Activated naive CD4-positive, alpha-beta T cell treated with anti-CD3 and anti-CD28 coated beads for 36 hours (primary cell): ENCODE measurements at places on chromosomes 5 and 9. TPM values are rescaled to one million over a fixed set of nuclear protein-coding genes. Genes with fewer than 3 reads are reported as not detected.

DNA sequence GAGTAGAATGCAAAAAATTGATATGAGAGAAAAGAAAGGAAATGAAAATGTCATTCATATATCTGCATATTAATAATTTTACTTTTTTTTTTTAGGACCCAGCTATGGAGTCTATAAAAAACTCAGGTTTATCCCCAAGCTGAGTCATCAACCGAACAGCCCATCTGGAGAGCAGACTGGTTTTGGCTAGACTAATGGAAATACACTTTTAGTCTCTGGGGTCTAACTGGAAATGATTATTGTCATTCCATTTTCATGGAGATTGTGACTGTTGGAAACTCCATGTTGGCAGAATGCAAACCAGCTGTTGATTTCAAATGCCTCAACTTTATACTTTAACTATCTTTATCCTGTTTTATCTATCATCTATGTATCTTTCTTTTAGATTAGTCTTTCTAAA is 28.7 kb downstream of the ANXA1 start:
- DNase-seq = no peak
- H3K27ac ChIP-seq = no peak overlapping the region
- no peak overlapping the region for H3K4me3 ChIP-seq
- H3K27me3 ChIP-seq = no peaks in the 10 kb centered on the region
- peaks cover 13% of the 10 kb centered on the region for H3K4me1 ChIP-seq

GRCh38 chr9:96646081-96646991 is 8.8 kb downstream of the PRXL2C start:
- no peak for DNase-seq
- no peak overlapping the region for H3K27ac ChIP-seq
- peaks cover 2% of the 10 kb centered on the region for H3K4me1 ChIP-seq
- peaks cover 8% of the 10 kb centered on the region for H3K36me3 ChIP-seq
- H3K4me3 ChIP-seq = no peak overlapping the region

DNA sequence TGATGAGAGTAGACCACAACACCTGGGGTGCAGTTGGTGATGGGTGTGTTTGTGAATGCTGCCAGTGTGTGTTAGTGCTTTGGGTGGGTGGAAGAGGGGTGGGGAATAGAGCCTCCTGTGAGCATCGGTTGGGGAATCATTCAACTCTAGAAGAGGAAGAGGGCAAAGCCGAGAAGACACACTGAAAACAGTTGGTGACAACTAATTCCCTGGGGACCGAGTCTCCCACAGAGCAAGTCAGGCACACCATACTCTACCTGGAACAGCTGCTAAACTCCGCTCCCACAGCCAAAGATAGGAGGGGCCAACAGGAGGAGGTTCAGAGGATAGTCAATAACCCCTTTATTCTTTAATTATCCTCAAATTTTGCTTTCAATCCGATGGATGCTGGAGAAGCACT is 1.6 kb upstream of the ARHGEF39 start:
- H3K4me1 ChIP-seq = peaks cover 34% of the 10 kb centered on the region
- H3K4me3 ChIP-seq = no peak overlapping the region
- H3K27me3 ChIP-seq = no peaks in the 10 kb centered on the region
- H3K36me3 ChIP-seq = peaks cover 19% of the 10 kb centered on the region
- H3K27ac ChIP-seq = no peak overlapping the region

- H3K36me3 ChIP-seq = no peaks in the 10 kb centered on the region
- no peaks in the 10 kb centered on the region for H3K27me3 ChIP-seq
- H3K27ac ChIP-seq = no peak overlapping the region
Measured at GRCh38 chr9:127637322-127637847, 25.3 kb downstream of the STXBP1 start.

DNA sequence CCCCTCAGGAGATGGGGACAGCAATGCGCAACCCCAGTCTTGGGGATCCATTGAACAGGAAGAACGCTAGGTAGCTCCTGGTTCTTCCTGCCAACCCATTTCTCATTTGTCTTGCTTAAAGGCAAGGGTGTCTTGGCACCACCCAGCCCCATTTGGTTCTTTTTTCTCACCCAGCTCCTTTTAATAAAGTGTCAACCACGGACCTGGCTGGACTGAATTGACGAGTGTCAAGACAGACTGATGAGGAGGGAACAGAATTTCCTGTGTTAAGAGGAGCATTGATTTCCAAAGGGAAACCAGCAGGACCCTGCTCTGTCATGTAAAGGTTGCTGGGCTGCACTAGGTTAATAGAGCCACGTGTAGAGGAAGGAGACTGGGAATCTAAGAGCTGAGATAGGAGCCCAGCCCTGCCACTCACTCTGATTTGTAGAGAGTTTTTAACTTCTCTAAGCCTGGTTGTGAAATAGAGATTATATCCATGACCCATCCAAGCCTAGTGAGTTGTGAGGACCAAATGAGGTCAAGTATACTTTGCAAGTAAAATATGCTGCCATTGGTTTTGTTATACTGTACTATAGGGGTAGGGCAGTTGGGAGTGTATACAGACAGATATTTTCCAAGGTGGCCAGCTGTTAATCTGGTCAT is 33.7 kb downstream of the OSTF1 start:
- H3K36me3 ChIP-seq = peaks cover 48% of the 10 kb centered on the region
- H3K27ac ChIP-seq = no peak overlapping the region
- H3K4me1 ChIP-seq = peaks cover 33% of the 10 kb centered on the region
- H3K27me3 ChIP-seq = no peaks in the 10 kb centered on the region

DNA sequence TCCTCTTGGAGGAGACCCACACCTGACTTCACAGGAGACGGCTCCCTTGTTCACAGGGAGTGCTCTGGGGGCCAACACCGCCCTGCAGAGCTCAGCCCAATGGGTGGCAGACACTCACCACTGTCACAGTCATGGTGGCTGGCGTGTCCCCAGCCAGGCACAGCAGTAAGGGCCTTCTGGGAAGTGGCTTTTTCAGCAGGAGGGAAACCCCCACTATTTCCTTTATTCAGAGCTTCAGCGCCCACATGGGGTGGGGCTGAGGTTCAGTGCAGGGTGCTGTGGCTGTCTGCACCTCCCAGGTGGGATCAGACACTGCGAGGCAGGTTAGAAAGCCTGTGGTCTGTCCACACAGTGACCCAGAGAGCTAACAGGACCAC is 3.6 kb upstream of the SNAPC4 start:
- H3K27ac ChIP-seq = peak overlapping the region; percentile 98
- peaks cover 58% of the 10 kb centered on the region for H3K36me3 ChIP-seq
- peaks cover 72% of the 10 kb centered on the region for H3K4me1 ChIP-seq
- no peaks in the 10 kb centered on the region for H3K27me3 ChIP-seq

DNA sequence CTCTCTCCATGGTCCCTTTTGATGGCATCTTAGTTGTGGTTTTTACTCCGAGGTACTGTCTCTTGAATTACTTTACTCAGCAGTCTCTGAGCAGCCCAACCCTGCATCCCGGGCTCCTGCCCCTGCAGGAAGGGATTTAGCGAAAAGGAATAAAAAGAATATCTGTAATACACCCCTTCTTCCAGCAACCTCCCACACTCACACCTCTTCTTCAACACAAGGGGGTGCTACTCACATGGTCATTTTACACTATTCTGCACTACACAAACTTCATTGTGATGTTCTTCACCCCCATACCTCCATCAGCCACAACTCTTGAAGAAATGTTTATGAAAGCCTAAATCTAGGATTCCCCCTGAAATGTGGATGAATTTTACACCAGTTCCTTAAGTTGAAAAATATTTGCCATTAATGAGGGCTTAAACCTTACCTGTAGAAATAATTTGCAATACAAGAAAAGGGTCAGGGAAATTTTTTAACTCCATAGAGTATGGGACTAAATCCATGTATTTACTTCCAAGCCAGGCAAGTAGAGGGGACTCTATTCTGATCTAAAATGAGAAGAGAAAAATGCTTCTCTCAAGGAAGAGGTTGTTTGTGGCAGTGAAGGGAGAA is 26.0 kb downstream of the TPD52L3 start:
- H3K36me3 ChIP-seq = no peaks in the 10 kb centered on the region
- H3K27ac ChIP-seq = no peak overlapping the region
- peaks cover 5% of the 10 kb centered on the region for H3K27me3 ChIP-seq
- H3K4me3 ChIP-seq = no peak overlapping the region

DNA sequence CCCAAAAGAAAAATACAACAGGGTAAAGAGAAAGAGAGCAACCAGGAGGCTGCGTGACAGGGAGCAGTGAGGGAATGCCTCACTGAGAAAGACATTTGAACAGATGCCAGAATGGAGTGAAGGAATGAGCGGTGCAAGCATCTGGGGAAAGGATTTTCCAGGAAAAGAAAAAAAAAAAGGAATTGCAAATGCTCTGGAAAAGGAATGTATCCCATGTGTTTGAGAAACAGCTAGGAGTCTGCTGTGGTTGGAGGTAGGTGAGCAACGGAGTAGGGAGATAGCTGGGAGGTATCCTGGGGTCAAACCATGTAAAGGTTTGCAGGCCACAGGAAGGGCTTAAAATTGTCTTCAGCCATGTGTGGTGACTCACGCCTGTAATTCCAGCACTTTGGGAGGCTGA is 23.6 kb upstream of the CEMIP2 start:
- H3K27me3 ChIP-seq = no peaks in the 10 kb centered on the region
- peaks cover 53% of the 10 kb centered on the region for H3K4me1 ChIP-seq
- H3K27ac ChIP-seq = peak overlapping the region; percentile 43
- H3K4me3 ChIP-seq = no peak overlapping the region
- no peak for DNase-seq
- no peaks in the 10 kb centered on the region for H3K36me3 ChIP-seq

- H3K27me3 ChIP-seq = no peaks in the 10 kb centered on the region
- H3K27ac ChIP-seq = no peak overlapping the region
- no peaks in the 10 kb centered on the region for H3K36me3 ChIP-seq
- H3K4me3 ChIP-seq = no peak overlapping the region
- no peaks in the 10 kb centered on the region for H3K4me1 ChIP-seq
- DNase-seq = no peak
Measured at GRCh38 chr9:108188976-108189375, 666.8 kb downstream of the ACTL7B start.

- no peaks in the 10 kb centered on the region for H3K27me3 ChIP-seq
- no peak for DNase-seq
- peak overlapping the region; percentile 96 for H3K4me3 ChIP-seq
- H3K4me1 ChIP-seq = peaks cover 36% of the 10 kb centered on the region
Measured at GRCh38 chr9:89309166-89309565, 1.8 kb upstream of the CKS2 start.

- H3K27me3 ChIP-seq = peaks cover 1% of the 10 kb centered on the region
- no peaks in the 10 kb centered on the region for H3K36me3 ChIP-seq
- no peak overlapping the region for H3K4me3 ChIP-seq
- no peak for DNase-seq
Measured at GRCh38 chr5:18764161-18764560, 1129.9 kb downstream of the TAF11L14 start.

- H3K4me3 ChIP-seq = no peak overlapping the region
- no peaks in the 10 kb centered on the region for H3K4me1 ChIP-seq
- no peaks in the 10 kb centered on the region for H3K27me3 ChIP-seq
- no peak for DNase-seq
Measured at GRCh38 chr9:5099466-5099865, 86.0 kb downstream of the INSL6 start.

DNA sequence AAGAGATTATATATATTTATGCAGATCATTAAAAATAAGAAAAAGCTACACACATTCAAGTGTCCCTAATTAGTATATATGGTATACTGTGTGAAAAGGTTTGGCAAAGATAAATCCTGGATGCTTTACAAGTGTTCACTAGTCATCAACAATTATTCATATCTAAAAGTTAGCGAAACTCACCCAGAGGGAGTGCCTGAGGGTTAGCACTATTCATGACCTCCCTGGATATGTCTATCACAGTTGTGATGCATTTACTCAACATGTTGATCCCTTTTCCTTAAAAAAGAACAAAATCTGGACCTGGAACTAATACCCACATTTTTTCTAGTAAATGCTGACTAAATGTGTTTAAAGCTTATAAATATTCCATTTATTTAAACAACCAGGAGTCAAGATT is 273.0 kb upstream of the SMC2 start:
- H3K36me3 ChIP-seq = no peaks in the 10 kb centered on the region
- H3K4me1 ChIP-seq = no peaks in the 10 kb centered on the region
- H3K27ac ChIP-seq = no peak overlapping the region

- no peaks in the 10 kb centered on the region for H3K36me3 ChIP-seq
- peak; percentile 93 for DNase-seq
- peak overlapping the region; percentile 85 for H3K27ac ChIP-seq
- peak overlapping the region; percentile 50 for H3K4me3 ChIP-seq
- H3K27me3 ChIP-seq = no peaks in the 10 kb centered on the region
Measured at GRCh38 chr9:89701221-89701798, 96.5 kb downstream of the GADD45G start.

GRCh38 chr9:36461323-36461722 is 61.3 kb upstream of the RNF38 start:
- H3K36me3 ChIP-seq = peaks cover 7% of the 10 kb centered on the region
- no peak overlapping the region for H3K27ac ChIP-seq
- H3K27me3 ChIP-seq = no peaks in the 10 kb centered on the region
- H3K4me1 ChIP-seq = peaks cover 46% of the 10 kb centered on the region
- H3K4me3 ChIP-seq = no peak overlapping the region

GRCh38 chr9:136578915-136579649 is 33.2 kb upstream of the NOTCH1 start:
- no peak overlapping the region for H3K4me3 ChIP-seq
- no peaks in the 10 kb centered on the region for H3K27me3 ChIP-seq
- H3K27ac ChIP-seq = no peak overlapping the region
- peak; percentile 70 for DNase-seq
- no peaks in the 10 kb centered on the region for H3K36me3 ChIP-seq

DNA sequence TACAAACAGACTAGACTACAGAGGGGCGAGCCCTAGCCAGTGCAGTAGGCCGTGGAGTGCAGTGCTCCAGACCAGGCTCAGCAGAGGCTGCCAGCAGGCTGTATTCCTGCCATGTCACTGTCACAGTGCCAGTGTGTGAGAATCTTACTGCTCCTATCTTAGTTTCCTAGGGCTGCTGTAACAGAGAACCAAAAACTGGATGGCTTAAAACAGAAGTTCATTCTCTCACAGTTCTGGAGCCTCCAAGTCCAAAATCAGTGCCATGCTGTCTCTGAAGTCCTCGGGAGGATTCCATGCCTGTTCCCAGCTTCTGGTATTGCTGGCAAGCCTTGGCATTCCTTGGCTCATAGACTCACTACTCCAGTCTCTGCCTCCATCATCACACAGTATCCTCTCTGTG is 75.0 kb upstream of the SAP30L start:
- no peak overlapping the region for H3K4me3 ChIP-seq
- H3K4me1 ChIP-seq = peaks cover 3% of the 10 kb centered on the region
- peaks cover 4% of the 10 kb centered on the region for H3K36me3 ChIP-seq

DNA sequence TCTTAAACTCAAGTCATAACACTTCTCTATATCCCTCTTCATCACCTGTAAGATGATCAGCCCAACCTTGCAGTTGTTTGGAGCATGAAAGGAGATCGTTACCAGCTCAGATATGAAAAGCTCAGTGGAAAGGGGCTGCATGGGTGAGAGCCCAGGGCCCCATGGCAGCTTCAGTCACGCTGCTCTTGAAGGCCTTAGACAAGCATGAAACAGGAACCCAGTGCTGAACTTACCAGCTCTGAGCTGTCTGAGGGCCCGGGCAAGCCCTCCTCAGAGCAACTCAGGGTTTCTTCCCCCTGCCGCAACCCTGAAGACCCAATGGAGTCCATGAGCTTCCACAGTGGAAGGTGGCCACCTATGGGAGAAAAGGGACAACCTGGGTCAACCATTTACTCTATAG is 3.3 kb downstream of the HK3 start:
- H3K27me3 ChIP-seq = no peaks in the 10 kb centered on the region
- no peak for DNase-seq
- no peak overlapping the region for H3K27ac ChIP-seq
- peaks cover under 1% of the 10 kb centered on the region for H3K36me3 ChIP-seq
- H3K4me3 ChIP-seq = no peak overlapping the region

The NME5 gene
- total RNA-seq = not detected

The INSL6 gene
- total RNA-seq = not detected

The APBA1 gene
- 0.10 TPM for total RNA-seq

The PCDHB11 gene
- not detected for total RNA-seq

The PCDH1 gene
- not detected for total RNA-seq

The PIP5K1B gene
- 0.42 TPM for total RNA-seq

The CDKN2A gene
- 0.57 TPM for total RNA-seq

The CCDC183 gene
- 0.38 TPM for total RNA-seq

The BARX1 gene
- total RNA-seq = 0.21 TPM

The PCDH12 gene
- total RNA-seq = 1.1 TPM

The CCNG1 gene
- 213 TPM for total RNA-seq

The CKMT2 gene
- total RNA-seq = not detected
